ENCODE measurements at places on chromosomes 12 and 14.

- no peak for DNase-seq
Measured at GRCh38 chr12:79858518-79858917, 76.4 kb downstream of the PPP1R12A start.

DNA sequence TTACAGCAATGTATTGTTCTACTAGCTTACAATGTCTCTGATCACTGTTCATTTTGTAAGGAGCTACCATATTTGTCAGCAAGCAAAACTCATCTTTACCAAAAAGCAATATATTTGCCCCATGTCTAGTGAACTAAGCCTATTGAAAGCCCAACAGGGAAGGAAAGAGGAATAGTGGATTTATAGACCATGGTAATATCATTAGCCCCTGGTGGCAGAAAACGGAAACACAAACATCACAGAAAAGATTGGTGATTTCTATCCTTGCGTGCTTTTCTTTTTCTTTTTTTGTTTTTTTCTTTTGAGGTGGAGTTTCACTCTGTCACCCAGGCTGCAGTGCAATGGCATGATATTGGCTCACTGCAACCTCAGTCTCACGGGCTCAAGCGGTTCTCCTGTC is 1562.4 kb upstream of the TMEM132C start:
- DNase-seq = no peak

DNA sequence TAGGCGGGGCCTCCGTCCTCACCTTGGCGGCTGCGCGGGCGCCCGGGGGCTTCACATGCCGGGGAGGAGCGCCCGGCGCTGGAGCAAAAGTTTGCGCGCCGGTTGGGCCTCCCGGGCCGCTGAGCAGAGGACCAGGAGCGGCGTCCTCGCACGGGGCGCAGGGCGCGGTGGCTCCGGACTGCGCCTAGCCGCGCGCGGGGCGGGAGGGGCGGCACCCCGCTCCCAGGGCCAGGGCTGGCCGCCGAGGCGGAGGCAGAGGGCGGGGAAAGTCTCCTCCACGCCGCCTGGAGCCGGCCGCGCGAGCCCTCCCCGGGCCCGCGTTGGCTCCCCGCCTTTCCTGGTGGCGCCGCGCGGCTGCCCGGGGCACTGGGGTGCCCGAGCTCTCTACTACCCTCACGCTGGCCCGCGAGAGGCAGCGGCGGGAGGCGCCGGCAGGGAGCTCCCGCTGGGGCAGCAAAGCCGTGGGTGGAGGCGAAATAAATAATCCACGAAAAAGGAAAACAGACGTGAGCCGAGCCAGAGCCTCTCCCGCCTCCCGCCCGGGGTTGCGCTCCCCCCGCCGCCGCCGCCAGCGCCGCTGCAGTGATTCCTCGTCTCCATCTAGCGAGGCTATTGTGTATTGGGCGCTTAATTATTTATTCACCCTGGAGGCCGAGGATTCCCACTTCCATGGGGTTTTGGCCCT is 400 bp upstream of the PRIMA1 start:
- DNase-seq = no peak

DNA sequence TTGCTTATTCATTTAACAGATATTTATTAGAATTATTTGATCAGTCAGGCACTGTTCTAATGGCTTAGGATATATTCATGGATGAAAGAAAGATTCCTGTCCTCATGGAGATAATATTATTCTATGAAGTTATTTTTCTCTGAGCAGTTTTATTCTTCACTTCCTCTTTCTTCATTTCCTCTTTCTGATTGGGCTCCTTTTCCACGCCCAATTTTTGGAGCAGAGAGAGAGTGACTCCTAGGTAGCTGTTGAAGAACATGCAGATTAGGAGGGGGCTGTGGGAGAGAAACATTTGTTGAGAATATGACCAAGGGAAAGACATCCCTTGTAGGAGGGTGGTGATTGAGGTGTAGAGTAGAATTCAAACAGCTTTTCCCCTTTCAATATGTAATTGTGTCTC is 6.0 kb upstream of the YARS2 start:
- no peak for DNase-seq

DNA sequence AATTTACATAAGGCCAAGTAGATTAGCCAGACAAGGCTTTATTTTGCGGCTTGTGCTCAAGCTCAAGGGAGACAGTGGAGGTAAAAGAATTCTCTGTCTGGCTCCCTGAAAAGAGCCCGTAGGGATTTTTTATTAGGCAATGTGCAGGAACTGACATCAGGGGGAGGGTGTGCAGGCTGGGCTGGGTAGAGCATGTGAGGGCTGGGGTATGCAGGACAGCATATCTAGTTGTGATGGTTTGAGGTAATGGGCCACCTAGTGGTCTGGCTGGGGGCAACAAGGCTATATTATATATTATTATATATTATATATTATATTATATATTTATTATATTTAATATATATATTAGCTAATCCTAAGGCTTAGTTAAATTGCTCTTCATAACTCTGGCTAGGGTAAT is 102.1 kb downstream of the TMEM117 start:
- DNase-seq = no peak

- DNase-seq = no peak
Measured at GRCh38 chr12:63848450-63848849, 4.0 kb downstream of the SRGAP1 start.

- DNase-seq = no peak
Measured at GRCh38 chr14:100905166-100905565, 1.6 kb upstream of the RTL1 start.

GRCh38 chr12:116890330-116890729 is 9.1 kb upstream of the HRK start:
- DNase-seq = no peak

- DNase-seq = no peak
Measured at GRCh38 chr14:103483600-103483999, 39.0 kb downstream of the CKB start.

- no peak for DNase-seq
Measured at GRCh38 chr12:65462484-65462883, 184.0 kb downstream of the MSRB3 start.

- DNase-seq = no peak
Measured at GRCh38 chr14:65169351-65169750, 67.0 kb upstream of the MAX start.

- no peak for DNase-seq
Measured at GRCh38 chr14:98130691-98131090, 1141.3 kb downstream of the BCL11B start.

DNA sequence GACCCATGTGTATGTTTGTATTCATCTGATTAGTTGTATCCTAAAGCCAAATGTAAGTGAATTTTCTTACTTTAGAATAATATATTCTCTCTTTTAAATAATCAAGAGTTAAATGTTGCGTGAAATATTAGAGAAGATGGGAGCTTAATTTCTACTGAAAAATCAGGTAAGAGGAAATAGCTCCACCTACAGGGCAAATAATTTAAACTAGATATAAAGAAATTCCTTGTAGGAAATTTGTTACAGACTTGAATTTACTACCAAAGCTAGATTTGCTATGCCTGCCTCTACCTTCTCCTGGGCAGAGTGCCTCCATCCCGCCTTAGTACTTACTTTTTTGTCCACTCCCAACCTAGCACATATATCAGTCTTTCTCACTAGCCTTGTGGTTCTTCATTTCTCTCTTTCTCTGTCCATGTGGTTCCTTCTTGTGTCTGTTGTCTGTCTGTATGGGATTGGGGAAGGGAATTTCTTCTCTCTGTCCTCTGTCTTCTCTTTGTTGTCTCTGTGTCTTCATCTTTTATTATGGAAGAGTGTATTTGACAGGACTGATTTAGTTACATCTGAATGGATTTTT is 44.7 kb downstream of the PALS1 start:
- DNase-seq = no peak

GRCh38 chr14:65433646-65434045 is 21.1 kb downstream of the FUT8 start:
- no peak for DNase-seq

- no peak for DNase-seq
Measured at GRCh38 chr14:98160901-98161300, 1111.1 kb downstream of the BCL11B start.

DNA sequence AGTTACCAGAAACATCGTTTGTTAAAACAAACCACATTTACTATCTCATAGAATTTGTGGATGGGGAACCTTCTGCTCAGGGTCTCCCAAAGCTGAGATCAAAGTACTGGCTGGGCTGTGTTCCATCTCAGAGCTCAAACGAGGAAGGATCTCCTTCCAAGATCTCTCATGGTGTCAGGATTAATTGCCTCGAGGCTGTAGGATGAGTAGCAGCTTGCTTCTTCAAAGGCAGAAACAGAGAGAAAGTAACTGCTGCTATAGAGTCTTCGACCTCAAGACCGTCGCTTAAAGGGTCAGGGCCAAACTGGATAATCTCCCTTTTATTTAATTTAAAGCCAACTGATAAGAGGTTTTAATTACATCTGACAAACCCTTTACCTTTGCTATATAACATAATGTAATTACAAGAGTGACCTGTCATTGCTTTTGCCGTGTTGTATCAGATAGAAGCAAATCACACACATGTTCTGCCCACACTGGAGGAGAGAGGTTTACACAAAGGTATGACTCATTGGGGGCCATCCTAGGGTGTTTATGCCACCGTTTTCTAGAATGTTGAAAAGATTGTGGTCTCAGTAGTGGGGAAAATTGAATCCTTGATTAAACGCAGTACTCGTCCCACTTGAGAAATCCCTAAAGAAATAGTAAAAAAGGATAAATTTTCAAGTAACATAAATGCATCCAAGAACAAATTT is 868.8 kb upstream of the TMEM132C start:
- DNase-seq = no peak

DNA sequence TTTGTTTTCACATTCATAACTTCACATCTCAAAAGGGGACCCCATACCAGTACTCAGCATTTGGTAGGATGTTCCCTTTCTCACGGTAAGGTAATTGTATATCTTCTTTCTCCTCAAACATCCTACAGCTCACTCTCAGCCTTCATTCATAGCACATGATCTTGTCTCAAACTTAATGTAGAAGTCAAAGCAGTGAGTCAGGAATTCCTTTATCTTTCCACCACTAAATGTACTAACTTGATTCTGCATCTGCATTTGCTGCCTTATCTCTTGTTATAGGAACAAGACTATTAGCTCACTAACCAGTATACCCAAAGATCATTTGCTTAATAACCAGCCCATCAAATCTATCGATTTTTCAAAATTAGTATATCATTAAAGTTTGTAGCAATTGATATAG is 22.9 kb downstream of the CPSF2 start:
- DNase-seq = no peak

DNA sequence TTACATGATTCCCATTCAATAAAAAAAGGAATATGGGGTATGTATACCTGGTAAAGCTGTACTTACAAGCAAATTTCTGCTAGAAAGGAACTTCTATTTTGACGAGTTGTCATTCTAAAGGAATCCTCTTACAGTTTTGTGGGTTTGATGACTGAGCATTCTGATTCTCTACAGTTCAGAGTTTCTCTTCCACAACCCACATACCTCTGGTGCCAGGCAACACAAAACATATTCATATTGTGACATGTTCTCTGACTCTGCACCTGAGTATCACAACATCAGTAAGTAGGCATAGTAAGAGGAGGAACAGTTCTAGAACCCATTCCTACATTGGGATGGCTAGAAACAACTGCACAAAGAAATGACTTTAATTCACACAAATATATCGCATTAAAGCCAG is 636.6 kb downstream of the MED13L start:
- no peak for DNase-seq

- no peak for DNase-seq
Measured at GRCh38 chr12:110566993-110567392, 16.1 kb downstream of the PPTC7 start.

DNA sequence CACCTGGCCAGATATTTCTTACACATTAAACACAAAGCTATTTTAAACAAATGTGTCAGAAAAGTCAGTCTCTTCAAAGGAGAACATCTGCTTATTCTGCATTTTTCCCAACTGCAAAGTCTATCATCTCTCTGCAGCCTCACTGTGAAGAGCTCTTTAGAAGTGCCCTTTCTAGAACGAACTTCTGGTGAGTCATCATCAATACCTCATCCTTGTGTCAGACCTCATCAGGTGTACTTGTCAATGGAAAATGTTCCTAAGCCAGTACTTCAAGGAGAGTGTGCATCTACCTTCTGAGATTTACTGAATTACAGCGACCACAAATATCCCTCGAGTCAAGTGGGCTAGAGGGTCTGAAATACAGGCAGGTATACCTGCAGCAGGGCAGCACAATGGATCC is 457.3 kb downstream of the LRIG3 start:
- no peak for DNase-seq

- DNase-seq = no peak
Measured at GRCh38 chr12:10175846-10176636, 2.8 kb upstream of the TMEM52B start.

DNA sequence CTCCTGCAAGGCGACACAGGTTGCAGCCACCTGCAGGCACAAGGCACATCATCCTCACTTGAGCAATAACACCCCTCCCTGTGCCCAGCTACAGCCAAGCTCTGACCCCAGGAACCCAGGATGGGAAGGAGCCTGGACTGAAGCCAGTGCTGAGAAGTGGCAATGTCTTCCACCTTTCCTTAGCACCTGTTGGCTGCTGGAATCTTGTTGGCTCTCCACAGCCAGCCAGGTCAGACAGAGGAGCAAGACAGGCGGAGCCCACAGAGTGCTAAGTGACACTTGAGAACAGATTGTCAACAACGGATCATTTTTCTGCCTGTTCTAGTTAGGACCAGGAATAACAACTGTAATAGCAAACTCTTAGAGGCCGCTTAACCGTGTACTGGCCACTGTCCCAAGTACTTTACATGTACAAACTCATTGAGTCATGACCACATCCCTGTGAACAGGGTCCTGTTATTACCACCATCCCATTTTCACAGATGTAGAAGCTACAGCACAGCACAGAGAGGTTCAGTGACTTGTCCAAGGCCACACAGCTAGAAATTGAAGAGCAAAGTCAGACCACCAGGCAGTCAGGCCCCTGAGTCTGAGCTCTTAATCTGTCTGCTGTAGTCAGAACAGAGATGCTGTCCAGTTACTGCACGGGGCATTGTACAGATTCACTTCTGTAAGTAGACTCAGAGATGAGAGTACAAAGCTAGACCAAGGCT is 45.6 kb downstream of the RNFT2 start:
- no peak for DNase-seq

DNA sequence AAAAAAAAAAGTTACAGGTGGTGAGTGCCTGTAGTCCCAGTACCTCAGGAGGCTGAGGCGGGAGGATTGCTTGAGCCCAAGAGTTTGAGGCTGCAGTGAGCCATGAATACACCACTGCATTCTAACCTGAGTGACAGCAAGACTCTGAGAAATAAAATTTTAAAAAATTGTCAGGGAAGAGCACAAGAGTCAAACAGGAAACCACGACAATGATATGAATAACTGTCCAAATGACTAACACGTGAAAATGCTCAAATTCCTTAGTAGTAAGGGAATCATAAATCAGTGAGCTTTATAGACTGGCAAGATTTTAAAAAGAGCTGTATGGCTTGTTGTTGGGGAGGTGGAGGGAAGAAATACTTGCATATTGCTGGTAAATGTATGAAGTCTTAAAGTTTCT is 12.9 kb upstream of the ASPG start:
- DNase-seq = no peak

- no peak for DNase-seq
Measured at GRCh38 chr12:109952160-109952858, 43.9 kb downstream of the GIT2 start.

GRCh38 chr12:124422570-124423523 is 128.0 kb downstream of the RFLNA start:
- no peak for DNase-seq
